Activated naive CD8-positive, alpha-beta T cell treated with anti-CD3 and anti-CD28 coated beads for 36 hours (primary cell): ENCODE measurements at places on chromosomes 7 and 10. TPM values are rescaled to one million over a fixed set of nuclear protein-coding genes. Genes with fewer than 3 reads are reported as not detected.

- H3K27ac ChIP-seq = no peak overlapping the region
- H3K4me1 ChIP-seq = peaks cover 2% of the 10 kb centered on the region
- H3K4me3 ChIP-seq = no peak overlapping the region
- DNase-seq = no peak
Measured at GRCh38 chr10:1243486-1244234, 187.5 kb downstream of the WDR37 start.

DNA sequence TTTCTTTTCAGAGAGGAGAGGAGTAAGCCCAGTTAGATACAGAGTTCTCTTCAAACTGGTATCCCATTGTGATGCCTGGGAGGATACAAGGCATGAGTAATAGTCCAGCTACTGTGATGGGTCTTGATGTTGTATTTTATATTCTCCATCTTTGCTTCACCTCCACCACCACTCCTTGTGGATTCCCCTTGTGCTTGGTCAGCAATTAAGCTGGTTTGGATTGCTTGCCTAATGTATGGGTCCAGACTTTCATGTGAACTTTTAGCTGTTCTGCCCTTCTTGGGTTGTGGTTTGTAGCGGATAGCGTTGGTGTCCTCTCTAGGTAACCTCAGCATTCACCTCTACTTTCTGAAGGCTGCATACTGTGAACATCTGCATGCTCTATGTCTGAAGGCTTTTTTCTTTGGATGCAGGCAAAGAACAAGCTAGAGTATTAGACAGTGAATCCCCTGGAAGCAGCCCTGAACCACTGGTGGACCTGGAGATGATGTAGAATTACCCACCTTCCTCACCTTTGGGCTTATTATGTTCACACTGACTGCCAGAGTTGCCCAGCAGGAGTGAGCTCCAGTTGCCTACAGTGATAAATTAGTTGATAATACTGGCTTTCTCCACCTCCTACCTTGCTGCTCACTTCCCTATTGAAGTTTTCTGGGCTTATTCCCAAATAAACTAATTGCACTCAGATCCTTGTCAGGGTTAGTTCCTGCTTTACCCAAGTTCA lies 126.5 kb upstream of the MTPN start:
- DNase-seq = no peak
- peaks cover 6% of the 10 kb centered on the region for H3K36me3 ChIP-seq
- no peaks in the 10 kb centered on the region for H3K27me3 ChIP-seq
- no peaks in the 10 kb centered on the region for H3K4me1 ChIP-seq

GRCh38 chr10:9561821-9562505 lies 1455.7 kb upstream of the CELF2 start:
- no peaks in the 10 kb centered on the region for H3K36me3 ChIP-seq
- no peaks in the 10 kb centered on the region for H3K27me3 ChIP-seq
- H3K4me1 ChIP-seq = no peaks in the 10 kb centered on the region
- H3K27ac ChIP-seq = no peak overlapping the region

DNA sequence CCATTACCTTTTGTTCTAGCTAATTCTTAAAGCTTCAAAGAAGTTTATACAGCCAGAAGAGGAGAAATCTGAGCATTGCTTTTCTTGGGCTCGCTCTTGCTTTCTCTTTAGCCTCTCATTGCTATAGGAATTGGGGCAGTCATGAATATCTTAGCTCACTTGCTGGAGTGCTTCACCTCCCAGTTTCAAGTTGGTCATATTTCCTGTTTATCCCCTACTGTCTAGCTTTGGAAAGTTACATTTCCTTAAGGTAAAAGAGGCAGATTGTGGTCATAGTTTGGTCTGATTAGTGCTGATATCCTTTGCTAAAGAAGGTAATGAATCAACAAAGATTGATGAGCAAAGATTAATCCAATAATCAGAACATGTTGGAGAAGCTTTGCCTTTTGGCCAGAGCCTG lies 77.7 kb upstream of the GLI3 start:
- no peaks in the 10 kb centered on the region for H3K36me3 ChIP-seq
- no peak overlapping the region for H3K4me3 ChIP-seq
- no peak overlapping the region for H3K27ac ChIP-seq
- peaks cover 4% of the 10 kb centered on the region for H3K27me3 ChIP-seq
- H3K4me1 ChIP-seq = no peaks in the 10 kb centered on the region

- H3K4me3 ChIP-seq = no peak overlapping the region
- H3K4me1 ChIP-seq = no peaks in the 10 kb centered on the region
Measured at GRCh38 chr10:3009341-3009740, 58.0 kb upstream of the PFKP start.

GRCh38 chr10:23172429-23173213 lies 19.5 kb upstream of the PTF1A start:
- H3K27me3 ChIP-seq = peaks cover 70% of the 10 kb centered on the region
- no peak overlapping the region for H3K27ac ChIP-seq
- no peak for DNase-seq
- H3K36me3 ChIP-seq = no peaks in the 10 kb centered on the region
- peaks cover 9% of the 10 kb centered on the region for H3K4me1 ChIP-seq

DNA sequence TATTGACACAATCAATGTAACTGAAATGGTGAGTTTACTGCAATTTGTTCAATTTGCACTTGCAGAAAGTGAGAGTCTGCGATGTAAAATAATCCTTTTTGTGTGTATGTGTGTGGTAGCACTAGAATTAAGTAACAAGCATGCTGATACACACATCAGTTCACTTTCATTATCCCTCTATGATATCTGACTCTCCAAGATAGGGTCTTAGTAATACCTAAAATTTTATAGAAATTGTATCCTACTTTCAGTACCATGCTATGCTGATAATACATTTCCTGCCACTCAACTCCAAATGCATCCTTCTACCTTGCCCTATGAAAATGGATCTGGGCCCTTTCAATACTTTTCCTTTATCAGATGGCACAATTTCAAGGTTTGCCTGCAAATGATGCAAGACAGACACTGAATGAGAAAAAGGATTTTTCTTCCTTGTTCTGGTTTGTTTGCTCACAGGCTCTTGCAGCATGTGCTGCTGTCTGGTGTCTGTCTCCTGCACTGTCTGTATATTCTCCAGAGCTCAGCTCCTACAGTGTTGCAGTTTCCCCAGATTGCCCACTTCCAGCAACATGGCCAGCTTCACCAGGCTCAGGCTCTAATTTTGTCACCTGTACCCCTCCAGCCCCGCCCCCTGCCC lies 297.9 kb upstream of the HGF start:
- no peaks in the 10 kb centered on the region for H3K27me3 ChIP-seq
- H3K27ac ChIP-seq = no peak overlapping the region
- H3K4me3 ChIP-seq = no peak overlapping the region

DNA sequence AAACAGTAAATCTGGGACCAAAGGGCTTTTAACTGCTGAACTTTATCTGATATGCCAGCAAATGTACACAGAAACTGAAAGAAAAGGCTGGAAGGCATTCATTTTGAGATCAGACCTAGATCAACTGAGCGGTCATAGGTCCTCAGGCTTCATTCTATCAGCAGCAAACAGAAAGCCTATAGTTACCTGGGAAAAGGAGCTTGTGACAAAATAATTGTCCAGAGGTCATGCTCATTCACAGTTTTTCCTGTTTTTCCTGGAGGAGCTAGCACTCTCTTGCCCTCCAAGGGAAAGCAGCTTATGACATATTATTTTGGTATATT lies 320.2 kb downstream of the AHR start:
- no peak overlapping the region for H3K27ac ChIP-seq
- H3K27me3 ChIP-seq = no peaks in the 10 kb centered on the region
- no peaks in the 10 kb centered on the region for H3K36me3 ChIP-seq
- H3K4me3 ChIP-seq = no peak overlapping the region

DNA sequence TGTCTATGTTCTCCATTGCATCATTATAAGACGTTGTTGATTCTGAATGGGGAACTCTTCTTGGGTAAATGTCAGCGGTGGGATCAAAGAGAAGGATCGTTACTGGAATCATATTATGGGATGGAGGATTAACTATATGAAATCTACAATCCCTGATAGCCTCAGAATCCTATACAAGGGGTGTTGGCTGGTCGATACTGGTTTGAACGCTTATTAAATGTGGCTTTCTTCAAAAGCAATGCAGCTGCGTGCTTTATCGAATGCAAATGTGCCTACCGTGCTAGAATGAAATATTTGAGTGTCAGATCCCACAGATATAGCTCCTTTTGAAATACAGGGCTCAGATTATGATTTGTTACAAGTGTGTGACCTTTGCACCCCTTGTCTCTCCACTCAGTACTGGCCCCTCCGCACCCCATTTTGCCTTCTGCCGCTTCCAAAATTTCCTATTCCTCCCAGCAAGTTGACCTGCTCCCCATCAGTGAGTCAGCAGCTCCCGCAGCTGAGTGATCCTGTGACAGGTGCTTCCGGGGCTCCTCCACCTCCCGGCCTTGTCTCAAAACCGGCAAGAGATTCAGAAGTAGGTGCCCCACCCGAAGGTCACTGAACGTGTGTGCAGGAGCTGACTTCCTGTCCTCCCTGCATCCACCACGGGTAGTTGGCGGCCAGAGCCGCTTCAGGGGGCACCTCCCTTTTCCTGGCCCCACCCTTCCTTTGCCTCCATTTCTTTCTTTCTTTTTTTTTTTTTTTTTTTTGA lies 76.6 kb downstream of the PTPRE start:
- H3K4me3 ChIP-seq = no peak overlapping the region
- no peaks in the 10 kb centered on the region for H3K36me3 ChIP-seq
- H3K27ac ChIP-seq = no peak overlapping the region
- no peak for DNase-seq

GRCh38 chr7:121563177-121563576 lies 167.1 kb upstream of the FAM3C start:
- H3K36me3 ChIP-seq = no peaks in the 10 kb centered on the region
- no peak overlapping the region for H3K4me3 ChIP-seq
- no peaks in the 10 kb centered on the region for H3K4me1 ChIP-seq
- peaks cover 7% of the 10 kb centered on the region for H3K27me3 ChIP-seq

DNA sequence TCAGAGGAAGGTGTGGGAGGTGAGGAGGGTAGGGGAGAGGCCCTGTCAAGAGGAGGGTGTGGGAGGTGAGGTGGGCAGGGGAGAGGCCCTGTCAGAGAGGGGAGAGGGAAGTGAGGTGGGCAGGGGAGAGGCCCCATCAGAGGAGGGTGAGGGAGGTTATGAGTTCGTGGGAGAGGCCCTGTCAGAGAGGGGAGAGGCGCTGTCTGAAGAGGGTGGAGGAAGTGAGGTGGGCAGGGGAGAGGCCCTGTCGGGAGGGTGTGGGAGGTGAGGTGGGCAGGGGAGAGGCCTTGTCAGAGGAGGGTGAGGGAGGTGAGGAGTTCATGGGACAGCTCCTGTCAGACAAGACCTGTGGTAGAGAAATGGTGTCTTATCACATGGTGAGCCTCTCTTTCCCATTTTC lies 74.4 kb downstream of the INPP5A start:
- H3K27me3 ChIP-seq = peaks cover 7% of the 10 kb centered on the region
- H3K36me3 ChIP-seq = peaks cover 21% of the 10 kb centered on the region
- H3K27ac ChIP-seq = no peak overlapping the region
- H3K4me1 ChIP-seq = peaks cover 43% of the 10 kb centered on the region
- no peak overlapping the region for H3K4me3 ChIP-seq
- no peak for DNase-seq

DNA sequence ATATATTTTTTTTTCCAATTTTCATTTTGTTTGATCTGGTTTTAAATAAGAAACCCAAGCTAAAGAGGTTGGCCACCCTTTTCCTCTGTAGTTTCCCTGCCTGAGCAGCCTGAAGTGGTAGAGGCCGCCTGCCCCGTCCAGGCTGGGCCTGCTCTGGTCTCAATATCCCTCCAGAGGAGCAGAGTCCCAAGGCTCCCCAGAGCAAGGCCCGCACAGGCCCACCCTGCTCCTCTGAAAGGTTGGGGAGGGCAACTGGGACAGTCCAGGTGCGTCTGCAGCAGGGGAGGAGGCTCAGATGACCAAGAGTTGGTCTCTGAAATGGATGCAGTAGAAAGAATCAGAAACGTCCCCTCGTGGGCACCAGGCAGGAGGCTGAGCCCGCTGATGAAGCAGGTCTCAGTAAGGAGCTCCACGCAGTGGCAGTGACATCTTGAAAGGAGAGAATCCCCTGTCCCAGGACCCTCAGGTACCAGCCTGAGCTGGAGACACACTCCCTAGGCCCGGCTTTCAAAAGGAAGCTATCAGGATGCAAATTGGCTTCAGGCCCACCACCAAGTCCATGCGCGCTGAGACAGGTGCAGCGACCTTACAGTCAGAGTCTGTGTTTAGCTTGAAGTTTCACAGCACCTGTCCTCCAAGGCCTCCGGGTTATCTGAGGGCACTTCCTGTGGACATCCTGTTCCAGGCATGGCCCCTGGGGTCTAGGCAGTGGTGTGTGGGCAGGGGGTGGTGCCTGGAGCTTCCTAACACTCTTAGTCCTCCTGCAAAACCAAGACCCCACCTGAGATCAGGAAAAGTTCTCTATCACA lies 37.7 kb downstream of the EN2 start:
- H3K4me3 ChIP-seq = no peak overlapping the region
- H3K27ac ChIP-seq = no peak overlapping the region

DNA sequence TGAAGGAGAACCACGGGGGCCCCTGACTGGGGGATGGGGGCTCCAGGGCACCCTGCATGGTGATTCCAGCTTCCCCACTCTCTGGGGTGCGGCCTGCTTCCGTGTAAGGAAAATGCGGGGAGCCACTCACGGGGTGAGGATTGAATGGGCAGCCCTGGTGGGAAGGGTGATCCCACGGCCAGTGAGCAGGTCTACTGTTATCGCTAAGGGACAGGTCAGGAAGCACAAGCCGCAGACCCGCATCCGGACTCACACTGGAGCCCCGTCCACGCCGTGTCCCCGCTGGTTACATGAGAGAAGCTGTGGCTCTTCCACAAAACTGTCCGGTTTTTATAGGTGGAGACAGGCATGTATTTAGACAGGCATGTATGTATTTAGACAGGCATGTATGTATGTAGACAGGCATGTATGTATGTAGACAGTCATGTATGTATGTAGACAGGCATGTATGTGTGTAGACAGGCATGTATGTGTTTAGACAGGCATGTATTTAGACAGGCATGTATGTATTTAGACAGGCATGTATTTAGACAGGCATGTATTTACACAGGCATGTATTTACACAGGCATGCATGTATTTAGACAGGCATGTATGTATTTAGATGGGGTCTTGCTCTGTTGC lies 5.7 kb downstream of the PSMG3 start:
- H3K27me3 ChIP-seq = no peaks in the 10 kb centered on the region
- no peak overlapping the region for H3K27ac ChIP-seq
- H3K4me3 ChIP-seq = no peak overlapping the region

The EGR2 gene
- 53.2 TPM for total RNA-seq

The EIF3A gene
- 160 TPM for total RNA-seq

The TMEM273 gene
- 0.80 TPM for total RNA-seq

The GIMAP2 gene
- 41.2 TPM for total RNA-seq

The GRM8 gene
- not detected for total RNA-seq

The CYP17A1 gene
- not detected for total RNA-seq

The RUFY2 gene
- total RNA-seq = 7.1 TPM

The EGFR gene
- not detected for total RNA-seq

The HIBADH gene
- 18.5 TPM for total RNA-seq
